HFFc6 (cell line): ENCODE measurements at places on chromosomes 5 and 9.

DNA sequence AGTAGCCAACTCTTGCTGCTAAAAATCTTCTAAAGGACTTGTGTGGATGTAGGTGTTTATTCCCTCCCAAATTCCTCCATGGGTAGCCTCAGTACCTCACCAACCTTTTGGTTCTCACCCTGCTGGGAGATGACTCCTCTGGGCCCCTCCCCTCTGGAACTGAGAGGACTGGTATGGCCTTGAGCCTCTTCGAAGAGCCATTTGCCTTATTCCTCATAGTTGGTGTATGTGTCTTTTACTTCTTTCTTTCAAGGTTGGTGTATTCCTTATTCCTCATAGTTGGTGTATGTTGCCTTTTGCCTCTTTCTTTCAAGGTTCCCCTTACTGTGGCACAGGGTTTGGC, 48.3 kb downstream of the GNAQ start:
- no peak for DNase-seq

GRCh38 chr9:120474591-120475243, 105.2 kb downstream of the CDK5RAP2 start:
- DNase-seq, result no peak

GRCh38 chr5:2353211-2353610, 398.3 kb downstream of the IRX2 start:
- no peak for DNase-seq

GRCh38 chr9:117488659-117489058, 73.8 kb upstream of the ASTN2 start:
- DNase-seq, result no peak

DNA sequence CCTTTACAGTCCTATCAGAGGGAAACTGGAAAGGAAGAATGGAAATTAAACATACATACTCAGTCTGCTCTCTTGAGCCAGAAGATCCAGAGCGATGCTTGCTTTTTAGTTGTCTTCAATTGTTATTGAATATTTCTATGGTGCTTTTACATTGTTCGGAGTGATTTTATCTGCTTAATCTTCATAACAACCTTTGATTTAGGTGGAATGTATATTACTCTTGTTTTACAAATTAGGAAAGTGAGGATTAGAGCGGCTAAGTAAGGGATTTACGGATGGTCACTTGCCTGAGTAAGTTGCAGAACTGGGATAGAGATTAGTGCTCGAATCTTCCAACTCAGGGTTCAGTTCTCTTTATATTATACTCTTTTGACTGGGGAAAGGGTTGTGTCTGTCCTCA, 69.1 kb downstream of the PBX3 start:
- no peak for DNase-seq

DNA sequence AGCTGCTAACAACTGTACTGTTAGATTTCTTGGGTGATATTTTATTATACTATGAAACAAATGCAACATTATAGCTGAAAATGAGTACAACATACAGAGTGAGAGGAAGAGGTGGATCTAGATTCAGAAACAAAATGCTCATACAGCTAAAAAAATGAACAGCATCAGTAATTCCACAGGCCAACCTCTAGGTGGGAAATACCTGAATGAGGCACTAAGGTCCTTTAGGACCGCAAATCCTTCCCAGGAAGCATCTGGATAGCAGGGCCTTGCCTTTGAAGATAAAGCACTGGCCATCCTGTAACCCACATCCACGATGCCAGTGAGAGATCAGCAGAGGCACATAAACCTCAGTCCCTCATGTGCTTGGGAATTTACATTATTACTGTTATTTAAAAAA, 310.8 kb downstream of the YTHDC2 start:
- no peak for DNase-seq

DNA sequence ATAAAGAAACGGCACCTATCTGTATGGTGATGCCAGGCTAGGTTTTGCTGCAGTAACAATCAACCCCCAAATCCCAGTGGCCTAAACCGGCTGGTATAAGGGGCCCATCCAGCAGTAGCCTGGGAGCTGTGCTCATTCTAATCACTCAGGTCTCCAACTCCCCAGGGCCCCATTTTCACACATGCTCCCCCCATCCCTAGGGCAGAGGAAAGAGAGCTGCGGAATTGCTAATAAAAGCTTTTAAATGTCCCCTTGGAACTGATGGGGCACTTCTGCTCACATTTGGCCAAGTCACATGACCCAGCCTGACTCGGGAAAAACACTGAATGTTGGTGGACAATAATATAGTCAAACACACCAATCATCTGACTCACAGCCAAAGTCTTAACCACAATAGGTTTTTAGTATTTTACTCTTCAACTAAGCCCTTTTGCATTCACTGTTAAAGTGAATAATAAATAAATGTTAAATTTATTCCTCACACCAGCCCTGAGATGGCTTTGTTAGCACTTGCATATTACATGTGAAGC, 1.6 kb downstream of the FBLL1 start:
- peak; percentile 7 for DNase-seq

DNA sequence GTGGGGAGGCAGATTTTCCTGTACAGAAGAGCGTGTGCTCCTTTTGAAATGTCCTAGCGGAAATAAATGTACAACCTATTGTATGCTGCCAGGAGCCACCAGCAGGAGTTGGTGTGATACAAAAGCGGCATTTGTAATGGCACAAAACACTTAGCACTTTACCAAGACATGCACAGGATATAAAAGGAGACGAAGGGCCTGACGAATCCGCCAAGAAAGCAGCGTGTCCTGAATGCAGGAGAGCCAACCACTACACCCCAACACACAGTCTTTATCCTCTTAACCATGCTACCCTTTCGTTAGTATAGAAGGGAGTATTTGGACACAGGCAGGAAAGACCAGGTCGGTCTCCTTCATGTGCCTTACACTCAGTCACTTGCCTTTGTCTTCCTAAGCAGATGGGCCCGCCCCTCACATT, 218.1 kb downstream of the TRIM32 start:
- no peak for DNase-seq

DNA sequence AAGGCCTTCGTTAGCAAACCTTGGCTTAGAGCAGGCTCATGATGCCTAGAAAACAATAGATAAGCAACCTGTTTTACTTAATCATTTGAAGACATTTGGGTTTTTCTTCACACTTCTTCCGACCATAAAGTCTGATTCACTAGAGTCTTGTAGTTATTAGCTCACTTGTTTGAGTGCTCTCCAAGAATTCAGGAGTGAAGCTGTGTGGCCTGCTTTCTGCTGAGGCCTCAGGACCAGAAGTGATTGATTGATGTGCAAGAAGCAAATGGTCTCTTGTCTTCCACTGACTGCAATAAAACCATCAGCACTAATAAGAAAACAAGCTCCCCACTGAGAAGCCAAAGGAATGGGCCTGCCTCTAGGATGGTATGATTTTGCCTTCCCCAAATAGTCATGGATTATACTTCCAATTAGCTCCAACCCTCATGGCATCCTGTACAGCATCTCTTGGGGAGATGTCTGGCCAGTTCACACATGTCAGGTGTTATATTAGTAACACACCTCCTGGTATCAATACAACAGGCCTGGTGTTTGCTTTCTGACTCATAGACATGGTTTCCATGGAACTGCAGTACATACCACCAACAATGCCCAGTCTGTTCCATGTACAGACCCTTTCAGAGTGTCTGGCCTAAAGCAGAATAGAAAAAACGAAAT, 317.6 kb downstream of the CWC27 start:
- no peak for DNase-seq
